Daoy (cell line): ENCODE measurements at places on chromosomes 16 and 17. TPM values are rescaled to one million over a fixed set of nuclear protein-coding genes. Genes with fewer than 3 reads are reported as not detected.

ARHGAP44 gene
- total RNA-seq = 4.6 and 5.7 TPM in 2 replicates

TEKT5 gene
- total RNA-seq = not detected in 2 replicates

LRRC37A3 gene
- total RNA-seq = 1.5 and 5.4 TPM in 2 replicates

EFCAB5 gene
- 0.03 and 0.23 TPM in 2 replicates for total RNA-seq
